ENCODE measurements at places on chromosomes 4 and X. TPM values are rescaled to one million over a fixed set of nuclear protein-coding genes. Genes with fewer than 3 reads are reported as not detected.

DNA sequence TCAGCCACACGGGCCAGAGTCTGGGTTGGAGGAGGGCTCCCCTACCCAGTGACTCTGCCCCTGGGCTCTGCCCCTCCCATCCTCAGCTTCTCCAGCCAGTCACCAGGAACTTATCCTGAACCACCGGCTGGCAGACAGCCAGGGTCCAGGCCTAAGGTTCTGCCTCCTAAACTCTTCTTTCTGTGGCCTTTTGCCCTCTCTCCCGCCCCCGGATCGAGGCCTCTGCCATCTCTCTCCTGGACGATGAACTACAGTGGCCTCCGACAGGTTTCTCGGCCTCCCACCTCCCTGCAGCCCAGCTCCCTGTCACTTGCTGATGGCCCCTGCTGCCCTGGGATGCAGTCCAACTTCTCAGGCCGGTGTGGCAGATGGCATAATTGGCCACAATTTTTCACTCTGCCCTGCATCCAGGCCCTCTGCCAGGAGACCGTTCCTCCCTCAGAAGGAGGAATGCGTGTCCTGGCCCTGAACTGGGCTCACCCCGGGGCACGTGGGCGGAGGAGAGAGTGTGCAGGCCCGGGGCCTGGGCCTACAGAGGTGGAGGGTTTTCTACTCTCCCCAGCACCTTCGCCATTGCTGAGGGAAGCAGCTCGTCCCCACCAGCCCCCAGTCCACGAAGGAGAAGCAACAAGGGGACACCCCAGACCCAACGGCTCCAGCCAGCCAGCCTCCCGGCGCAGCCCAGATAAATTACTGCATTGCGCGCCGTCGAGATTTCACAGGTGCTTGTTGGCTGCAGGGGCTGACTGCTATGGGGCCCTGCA, 81.9 kb upstream of the LRPAP1 start:
- peak; percentile 88 for DNase-seq

Gene KLHL2
- total RNA-seq = 4.8 TPM

GRCh38 chr4:165204462-165204830, 2.9 kb upstream of the KLHL2 start:
- DNase-seq = peak; percentile 33

GRCh38 chrX:130343411-130343810, 3.7 kb downstream of the SLC25A14 start:
- DNase-seq = no peak

GRCh38 chr4:40322811-40323210, 12.3 kb upstream of the CHRNA9 start:
- DNase-seq = no peak

- DNase-seq = no peak
These were observed 20.5 kb downstream of the CNGA1 start for GRCh38 chr4:47996021-47996420.

DNA sequence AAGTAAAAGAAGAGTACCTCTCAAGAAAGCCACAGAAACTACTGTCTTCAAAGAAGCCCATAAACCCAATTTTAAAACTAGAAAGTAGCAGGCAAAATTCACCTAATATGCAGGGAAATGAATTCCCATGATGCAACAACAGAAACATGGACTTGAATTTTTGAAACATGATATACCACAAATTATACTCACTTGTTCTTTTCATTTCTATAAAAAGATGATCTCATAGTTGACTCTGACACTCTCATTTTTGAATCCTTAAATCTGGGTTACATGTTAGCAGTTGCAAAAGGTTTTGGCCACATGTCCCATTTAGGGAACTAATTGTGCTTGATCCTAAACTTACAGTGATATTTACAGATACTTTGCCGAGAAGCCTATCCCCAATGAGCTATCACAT, 1130.8 kb downstream of the FAT4 start:
- no peak for DNase-seq

Gene NPY5R
- total RNA-seq = not detected

DNA sequence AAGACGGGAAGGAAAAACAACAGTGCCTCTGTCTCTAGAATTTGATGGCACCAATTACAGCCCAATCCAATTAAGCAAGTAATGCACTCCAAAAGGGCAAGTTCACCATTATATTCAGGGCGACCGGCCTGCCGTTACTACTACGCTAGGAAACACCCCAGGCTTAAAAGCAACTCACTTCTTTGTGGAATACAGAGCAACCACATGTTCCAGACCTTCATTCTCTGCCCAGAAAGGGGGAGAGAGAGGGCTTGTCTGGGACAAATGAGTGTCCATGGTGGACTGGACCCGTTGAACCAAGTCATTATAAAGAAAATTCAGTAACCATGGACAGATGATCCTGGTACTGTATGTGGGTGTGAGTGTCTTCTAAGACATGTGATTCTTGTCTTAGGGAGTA, 1.6 kb downstream of the KDR start:
- DNase-seq = no peak

DNA sequence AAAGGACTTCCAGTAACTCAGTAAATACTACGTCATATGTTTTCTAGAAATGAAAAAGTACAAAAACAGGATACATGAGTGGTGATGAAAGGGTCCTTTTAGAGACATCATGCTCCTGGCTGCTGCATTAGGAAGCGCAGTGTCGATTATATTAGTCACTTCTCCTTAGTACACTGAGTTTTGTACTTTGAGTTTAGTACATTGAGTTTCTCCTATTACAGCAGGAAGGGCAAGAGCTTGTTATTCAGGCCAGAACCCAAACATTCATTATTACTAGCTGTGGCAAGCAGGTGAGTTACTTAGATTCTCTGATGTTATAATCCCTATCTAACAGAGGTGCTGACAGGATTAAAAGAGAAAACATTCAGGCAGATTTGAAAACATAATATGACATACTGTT, 21.3 kb downstream of the RPGR start:
- DNase-seq = no peak

- DNase-seq = no peak
These were observed 92.7 kb upstream of the RPL34 start for GRCh38 chr4:108527723-108528122.

DNA sequence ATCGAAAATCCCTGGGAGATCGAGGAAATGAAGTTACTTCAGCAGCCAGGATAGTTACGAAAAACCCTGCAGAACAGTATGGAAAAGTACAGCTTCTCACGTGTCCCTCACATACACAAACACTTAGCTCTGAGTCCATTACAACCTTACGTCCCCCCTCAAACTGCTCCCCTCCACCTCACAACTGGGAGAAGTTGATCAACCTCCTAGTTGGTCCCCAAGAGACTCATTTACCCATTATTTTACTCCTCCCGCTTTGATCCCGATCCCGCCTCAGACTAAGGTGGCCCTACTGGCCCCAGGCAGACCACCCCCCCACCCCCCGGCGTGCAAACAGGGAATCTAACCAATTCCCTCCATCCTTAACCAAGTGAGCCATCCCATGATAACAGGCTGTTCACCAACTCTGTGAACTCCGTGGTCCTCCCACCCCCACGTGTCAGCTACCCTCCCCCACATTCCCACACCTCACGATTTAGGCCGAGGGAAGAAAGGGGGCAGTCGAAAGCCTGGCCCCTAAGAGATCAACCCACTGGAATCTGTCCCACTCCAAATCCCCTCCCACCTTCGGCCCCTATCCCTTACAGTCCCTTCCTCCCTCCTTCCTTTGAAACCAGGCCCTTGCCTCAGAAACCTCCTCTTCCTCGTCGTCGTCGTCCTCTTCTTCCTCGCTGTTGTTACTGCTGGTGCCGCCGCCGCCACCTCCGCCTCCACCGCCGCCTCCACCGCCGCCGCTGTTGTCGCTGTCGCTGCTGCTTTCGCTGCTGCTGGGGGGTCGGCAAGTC, 755 bp downstream of the ANKRD17 start:
- DNase-seq = peak; percentile 47

Gene CT47C1
- not detected for total RNA-seq

Gene NLGN3
- total RNA-seq = 0.07 TPM

DNA sequence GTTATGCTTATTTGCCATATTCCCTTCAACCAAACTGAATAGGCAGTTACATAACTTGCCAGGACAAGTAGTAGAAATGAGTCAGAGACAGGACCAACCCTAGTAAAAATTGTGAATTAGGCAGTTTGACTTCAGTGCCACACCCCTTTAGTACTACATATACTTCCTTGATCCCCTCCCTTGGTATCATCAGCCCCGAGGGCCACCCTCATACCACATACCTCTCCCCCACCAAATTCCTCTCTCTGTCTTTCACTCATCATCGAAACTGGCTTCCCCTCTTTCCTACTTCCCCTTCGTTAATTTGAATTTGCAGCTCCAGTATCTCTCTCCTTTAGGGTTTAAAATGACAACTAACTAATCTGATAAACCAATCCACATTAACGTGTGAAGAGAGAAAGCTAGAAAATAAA, 7.9 kb upstream of the PTPN13 start:
- DNase-seq = no peak

Gene RBMXL3
- not detected for total RNA-seq

DNA sequence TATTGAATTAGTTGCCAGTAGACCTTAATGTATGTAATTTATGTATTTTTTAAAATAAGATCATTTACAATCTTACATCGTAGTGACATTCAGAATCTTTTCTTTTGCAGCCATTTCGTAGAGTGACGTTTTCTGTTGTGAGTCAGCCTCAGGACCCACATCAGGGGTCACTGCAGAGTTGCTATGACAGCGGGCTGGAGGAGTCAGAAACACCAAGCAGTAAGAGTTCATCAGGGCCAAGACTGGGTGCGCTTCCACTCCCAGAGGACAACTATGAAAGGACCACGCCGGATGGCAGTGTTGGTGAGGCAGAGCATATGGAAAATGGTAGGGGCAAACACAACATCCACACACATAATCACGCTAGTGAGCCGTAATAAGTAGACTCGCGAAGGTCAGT, 199.9 kb downstream of the PCDH7 start:
- no peak for DNase-seq

Gene ADGRL3
- total RNA-seq = not detected

- DNase-seq = no peak
These were observed 353.5 kb downstream of the ADGRL3 start for GRCh38 chr4:61553557-61554125.

Gene POU3F4
- not detected for total RNA-seq

Gene SPARCL1
- not detected for total RNA-seq

GRCh38 chrX:100208076-100208475, 202.0 kb downstream of the PCDH19 start:
- no peak for DNase-seq

DNA sequence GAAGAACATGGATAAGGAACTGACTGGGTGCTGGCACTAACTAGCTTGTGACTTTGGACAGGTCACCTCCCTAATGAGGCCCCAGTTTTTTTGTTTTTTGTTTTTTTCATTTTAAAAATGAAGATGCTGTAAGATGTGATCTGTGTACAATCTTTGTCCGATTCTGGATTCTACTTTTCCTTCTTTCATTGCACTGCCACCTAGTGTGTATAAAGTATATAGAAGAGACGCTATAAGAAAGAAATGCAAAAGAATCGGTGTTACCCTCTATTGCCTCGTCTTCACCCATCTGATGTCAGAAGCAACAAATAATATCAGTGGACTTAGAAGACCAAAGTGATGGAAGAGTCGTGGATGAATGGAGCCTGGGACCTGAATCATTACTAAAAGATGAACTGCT, 58.6 kb upstream of the P2RY10 start:
- DNase-seq = no peak

Gene GLRA2
- not detected for total RNA-seq

GRCh38 chr4:71254451-71255012, 84.3 kb upstream of the SLC4A4 start:
- no peak for DNase-seq

DNA sequence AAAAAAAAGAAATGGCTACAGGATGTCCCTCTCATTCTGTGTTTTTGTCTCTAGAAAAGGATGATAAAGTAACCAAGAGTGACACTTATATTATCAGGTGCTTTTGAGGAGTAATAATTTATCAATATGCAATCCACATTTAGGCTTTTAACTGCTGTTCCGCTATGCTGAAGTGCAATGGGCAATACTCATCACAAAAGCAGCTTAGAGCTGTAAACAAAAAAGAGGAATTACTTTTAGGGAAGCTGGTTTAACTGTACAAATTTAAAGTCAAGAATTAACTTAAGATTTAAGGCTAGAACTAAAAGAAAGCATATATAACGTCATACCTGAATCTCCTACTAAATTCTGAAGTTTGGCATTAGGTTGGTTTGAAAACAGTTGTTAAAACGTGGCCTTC, 93.5 kb upstream of the DDX3X start:
- DNase-seq = no peak

DNA sequence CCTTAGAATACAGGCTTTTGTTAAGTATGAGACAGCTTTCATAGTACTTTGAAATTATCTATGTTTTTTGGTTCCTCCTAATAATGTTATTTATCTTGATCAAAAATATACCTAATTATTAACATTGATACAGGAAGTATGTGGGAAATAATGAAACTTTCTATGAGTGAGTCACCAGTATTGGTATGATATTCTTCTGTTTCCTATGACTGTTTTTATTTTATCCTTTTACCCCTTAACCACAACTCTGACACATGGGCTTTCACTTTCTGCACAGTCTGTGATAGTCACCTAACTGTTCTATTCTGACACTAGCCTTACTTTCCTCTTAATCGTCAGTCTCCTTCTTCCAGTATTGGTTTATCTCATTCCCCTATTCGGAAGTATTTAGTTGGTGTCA, 4.7 kb downstream of the THAP9 start:
- no peak for DNase-seq

DNA sequence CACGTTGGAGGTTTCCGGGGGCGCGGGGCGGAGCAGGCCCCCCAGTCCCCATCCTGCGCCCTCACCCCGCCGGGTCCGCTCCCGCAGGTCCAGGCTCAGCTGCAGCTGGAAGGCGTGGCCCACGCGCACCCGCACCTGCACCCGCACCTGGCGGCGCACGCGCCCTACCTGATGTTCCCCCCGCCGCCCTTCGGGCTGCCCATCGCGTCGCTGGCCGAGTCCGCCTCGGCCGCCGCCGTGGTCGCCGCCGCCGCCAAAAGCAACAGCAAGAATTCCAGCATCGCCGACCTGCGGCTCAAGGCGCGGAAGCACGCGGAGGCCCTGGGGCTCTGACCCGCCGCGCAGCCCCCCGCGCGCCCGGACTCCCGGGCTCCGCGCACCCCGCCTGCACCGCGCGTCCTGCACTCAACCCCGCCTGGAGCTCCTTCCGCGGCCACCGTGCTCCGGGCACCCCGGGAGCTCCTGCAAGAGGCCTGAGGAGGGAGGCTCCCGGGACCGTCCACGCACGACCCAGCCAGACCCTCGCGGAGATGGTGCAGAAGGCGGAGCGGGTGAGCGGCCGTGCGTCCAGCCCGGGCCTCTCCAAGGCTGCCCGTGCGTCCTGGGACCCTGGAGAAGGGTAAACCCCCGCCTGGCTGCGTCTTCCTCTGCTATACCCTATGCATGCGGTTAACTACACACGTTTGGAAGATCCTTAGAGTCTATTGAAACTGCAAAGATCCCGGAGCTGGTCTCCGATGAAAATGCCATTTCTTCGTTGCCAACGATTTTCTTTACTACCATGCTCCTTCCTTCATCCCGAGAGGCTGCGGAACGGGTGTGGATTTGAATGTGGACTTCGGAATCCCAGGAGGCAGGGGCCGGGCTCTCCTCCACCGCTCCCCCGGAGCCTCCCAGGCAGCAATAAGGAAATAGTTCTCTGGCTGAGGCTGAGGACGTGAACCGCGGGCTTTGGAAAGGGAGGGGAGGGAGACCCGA, 14.0 kb downstream of the SHOX start:
- no peak for DNase-seq

GRCh38 chr4:38534344-38535045, 129.5 kb upstream of the KLF3 start:
- DNase-seq = no peak
